ENCODE measurements at places on chromosomes 7 and 10.

- no peak for DNase-seq
Measured at GRCh38 chr7:80916770-80917741, 1.8 kb downstream of the SEMA3C start.

DNA sequence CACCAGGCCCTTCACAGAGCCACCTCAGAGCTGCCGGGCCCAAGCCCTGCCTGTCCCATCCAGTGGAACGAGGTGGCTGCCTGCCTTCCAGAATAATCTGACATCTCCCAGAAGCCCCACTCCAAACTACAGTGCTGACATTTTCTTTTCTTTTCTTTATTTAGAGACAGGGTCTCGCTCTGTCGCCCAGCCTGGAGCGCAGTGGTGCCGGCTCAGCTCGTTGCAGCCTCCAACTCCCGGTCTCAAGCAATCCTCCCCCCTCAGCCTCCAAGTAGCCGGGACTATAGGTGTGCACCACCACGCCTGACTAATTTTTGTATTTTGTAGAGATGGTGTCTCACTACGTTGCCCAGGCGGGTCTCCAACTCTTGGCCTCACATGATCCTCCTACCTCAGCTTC is 346 bp downstream of the TMEM270 start:
- DNase-seq: no peak

- no peak for DNase-seq
Measured at GRCh38 chr7:29853789-29854188, 47.5 kb downstream of the WIPF3 start.

DNA sequence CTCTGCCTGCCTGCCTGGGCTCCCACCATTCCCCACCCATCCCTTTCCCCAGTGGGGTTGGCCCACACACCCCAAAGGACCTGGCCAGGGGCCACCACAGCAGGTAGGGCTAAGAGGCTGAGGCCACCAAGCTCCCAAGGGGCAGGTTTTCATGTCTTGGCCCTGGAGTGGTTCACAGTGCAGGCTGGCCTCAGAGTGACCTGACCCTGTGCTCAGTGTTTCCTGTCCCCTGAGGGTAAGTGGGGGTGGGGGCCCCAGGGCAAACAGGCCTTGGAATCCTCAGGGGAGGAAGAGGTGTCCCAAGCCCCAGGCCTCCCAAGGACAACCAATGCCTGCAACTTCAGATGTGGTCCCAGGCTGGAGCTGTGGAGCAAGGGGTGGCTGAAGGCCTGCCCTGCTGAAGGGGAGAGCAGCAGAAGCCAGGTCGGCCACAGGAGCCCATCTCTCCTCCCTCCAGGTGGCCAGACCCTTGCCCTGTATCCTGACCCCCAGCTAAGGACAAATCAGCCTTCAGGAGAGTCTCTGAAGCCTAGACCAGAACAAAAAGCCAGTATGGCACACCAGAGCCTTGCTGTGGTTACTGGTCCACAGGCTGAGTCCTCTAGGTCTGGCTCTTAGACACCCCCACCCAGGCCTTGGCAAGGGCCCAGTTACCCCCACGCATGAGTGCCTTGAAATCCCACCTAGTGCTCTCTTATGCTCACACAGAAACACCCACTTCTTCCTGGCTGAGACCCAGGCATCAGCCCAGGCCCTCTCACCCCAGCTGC is 27.6 kb downstream of the POLL start:
- no peak for DNase-seq

GRCh38 chr10:59724098-59724938 is 14.7 kb upstream of the SLC16A9 start:
- DNase-seq: no peak

- no peak for DNase-seq
Measured at GRCh38 chr10:6195846-6196245, 6.9 kb upstream of the PFKFB3 start.

DNA sequence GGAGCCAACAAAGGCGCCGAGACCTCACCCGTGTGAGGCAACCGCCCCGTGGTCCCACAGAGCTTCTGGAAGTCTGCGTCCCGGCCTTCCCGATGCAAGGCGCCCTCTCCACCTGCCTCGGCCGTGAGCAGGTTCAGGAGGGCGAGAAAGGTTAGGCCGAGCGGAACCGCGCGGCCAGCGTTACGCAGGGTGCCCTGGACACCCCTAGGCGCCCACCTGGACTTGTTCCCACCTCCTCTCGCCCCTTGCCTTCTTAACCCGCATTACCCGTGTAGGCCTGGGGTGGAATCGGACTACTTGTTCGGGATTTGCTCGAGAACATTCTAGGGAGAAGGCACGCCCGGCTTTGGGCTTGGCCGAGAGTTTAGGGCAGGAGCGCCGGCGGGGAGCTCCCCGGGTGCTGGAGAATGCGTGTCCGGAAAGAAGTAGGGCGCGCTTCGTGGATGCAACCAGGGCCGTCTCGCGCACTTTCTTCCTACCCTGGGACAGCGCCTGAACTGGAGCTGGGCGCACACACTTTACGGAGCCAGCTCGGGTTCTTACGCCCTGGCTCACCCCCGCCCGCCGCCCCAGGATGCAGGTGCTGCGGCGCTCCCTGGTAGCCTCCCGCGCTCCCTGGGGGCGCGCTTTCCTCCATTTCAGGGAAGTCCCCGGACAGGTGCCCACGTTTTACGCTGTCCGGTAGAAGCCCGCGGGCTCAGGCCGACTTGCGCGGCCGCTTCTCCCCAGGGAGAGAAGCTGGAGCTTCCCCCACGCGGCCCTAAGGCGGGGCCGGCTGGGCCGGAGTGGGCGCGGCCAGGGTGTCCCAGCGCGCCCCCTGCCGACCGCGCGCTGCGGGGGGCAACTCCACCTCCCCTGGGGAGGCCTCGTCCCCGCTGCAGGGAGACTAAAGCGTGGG is 74.5 kb downstream of the INSIG1 start:
- DNase-seq: no peak

- DNase-seq: no peak
Measured at GRCh38 chr10:73017955-73018480, 63.4 kb upstream of the PLA2G12B start.

- DNase-seq: no peak
Measured at GRCh38 chr10:21953585-21954057, 49.9 kb downstream of the DNAJC1 start.

DNA sequence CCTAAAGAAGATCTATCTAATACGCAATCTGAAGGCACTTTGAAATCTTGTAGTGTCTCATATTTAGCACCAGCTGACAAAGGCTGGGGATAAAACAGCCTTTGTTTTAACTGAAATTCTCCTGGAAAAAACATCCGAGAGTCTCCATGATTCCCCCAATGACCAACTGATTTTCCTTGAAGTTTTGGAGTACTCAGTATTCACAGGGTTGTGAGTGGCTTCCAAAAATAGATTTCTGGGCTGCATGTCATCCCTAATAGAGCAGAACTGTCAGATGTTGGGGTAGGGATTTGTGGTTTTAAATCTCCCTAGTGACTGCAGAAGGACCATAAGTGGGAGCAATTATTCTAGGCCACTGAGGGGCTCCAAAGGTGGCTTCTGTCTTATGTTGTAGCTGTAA is 206.4 kb downstream of the TAX1BP1 start:
- no peak for DNase-seq

- no peak for DNase-seq
Measured at GRCh38 chr10:1241973-1242935, 186.1 kb downstream of the WDR37 start.

GRCh38 chr10:97713339-97713825 is at the start of gene MARVELD1:
MARVELD1 (plus strand) TSS chr10:97713730; CDS start chr10:97713877, 147 bp downstream.
- DNase-seq: no peak

DNA sequence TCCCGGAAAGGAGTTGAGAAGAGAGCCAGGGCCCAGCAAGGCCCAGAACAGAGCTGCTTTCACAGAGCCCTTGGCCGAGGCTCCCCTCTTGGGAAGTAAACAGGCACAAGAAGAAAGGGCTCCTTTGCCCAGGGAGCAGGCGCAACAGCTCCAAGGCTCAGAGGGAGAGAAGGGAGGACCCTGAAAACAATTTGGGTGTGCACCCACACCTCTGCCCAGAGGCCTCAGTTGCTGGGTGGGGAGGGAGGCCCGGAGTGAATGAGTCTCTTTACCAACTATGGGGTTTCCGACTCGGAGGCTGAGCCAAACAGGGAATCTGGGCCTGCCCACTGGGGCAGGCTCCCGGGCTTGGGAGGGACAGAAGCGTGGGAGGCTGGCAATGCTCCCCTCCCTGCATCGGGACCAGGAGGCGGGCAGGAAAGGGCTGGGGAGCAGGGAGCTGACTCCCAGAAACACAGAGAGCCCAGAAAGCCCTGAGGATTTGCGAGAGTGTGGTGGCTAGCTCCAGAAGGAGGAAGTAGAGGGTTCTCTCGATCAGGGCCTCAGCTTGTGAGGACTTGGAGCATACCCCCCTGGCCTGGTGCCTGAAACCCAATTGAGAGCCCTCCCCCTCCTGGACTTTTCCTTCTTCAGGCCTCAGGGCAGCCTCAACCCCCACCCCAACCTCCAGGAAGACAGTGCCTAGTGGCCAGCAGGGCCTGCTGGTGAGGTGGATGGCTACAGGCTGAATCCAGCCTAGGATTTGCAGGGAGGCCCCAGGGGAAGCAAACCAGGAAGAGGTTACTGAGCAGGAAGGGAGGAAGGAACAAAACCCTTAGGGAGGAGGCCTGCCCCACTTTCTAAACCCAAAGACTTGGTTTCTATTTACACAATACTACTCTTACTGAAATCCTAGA is 6.2 kb downstream of the C10orf105 start:
- no peak for DNase-seq

- DNase-seq: no peak
Measured at GRCh38 chr7:142832417-142832816, 22.5 kb upstream of the EPHB6 start.

DNA sequence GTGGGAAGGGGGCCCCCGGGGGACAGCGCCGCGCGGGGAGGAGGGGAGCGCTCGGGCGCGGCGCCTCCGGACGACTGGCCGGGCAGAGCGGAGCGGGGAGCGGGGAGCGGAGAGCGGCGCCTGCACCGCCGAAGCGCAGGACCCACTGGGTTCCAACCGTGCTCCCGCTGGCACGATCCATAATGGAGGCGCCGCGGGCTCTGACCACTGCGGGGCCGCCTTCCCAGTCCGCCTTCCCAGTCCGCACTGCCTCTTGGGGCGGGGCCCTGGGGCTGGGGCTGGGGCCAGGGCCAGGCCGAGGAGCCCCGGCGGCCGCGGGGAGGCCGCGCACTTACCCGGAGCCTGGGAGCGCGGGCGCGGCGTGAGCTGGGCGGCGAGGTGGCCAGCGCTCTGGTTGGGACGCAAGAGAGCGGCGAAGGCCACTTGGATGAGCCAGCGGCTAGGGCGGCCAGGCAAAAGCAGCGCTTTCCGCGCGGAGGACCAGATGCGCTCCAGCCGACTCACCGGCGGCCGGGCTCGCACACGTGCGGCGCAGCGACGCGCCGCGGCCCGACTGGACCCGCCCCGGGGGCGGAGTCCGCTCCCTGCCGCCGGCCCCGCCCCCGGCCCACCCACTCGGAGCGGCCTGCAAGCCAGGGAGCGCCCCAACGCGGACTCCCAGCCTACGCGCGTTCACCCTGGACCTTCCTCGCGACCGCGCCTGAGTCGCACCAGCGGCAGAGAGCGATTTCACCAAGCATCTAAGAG is at the start of gene PUS7:
Gene PUS7 (minus strand): TSS at position 555 of the 747 bp plus-strand sequence. CDS start 13,759 bp downstream, outside the sequence.
- DNase-seq: no peak

GRCh38 chr10:20993389-20993788 is 96.3 kb upstream of the NEBL start:
- no peak for DNase-seq

GRCh38 chr10:74047871-74048270 is 50.0 kb downstream of the VCL start:
- DNase-seq: no peak

GRCh38 chr7:95472581-95473161 is 13.1 kb upstream of the ASB4 start:
- no peak for DNase-seq

DNA sequence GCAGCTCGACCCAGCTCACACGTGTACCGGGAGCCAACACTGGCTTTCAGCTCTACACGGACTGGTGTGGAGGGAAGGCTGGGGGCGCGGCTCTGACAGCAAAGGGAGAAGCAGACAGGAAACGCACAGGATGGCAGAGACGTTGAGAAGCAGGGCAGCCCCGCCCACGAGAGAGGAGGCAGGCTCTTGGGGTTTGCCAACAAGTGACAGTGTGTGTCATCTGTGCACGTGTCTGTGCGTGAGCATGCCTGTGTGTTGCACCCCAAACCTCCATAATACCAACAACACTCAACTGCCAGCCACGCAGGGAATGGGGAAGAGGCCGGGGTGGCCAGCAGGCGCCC is 64.4 kb upstream of the PDGFA start:
- no peak for DNase-seq

GRCh38 chr7:26198781-26199169 is 1.8 kb downstream of the HNRNPA2B1 start:
- DNase-seq: no peak

- DNase-seq: no peak
Measured at GRCh38 chr10:34047389-34047788, 712.9 kb upstream of the NRP1 start.

- no peak for DNase-seq
Measured at GRCh38 chr10:62284221-62284620, 15.6 kb upstream of the RTKN2 start.

- DNase-seq: no peak
Measured at GRCh38 chr10:76523791-76524351, 1092.4 kb downstream of the LRMDA start.

- DNase-seq: no peak
Measured at GRCh38 chr7:81871606-81872265, 101.9 kb upstream of the HGF start.

- DNase-seq: no peak
Measured at GRCh38 chr10:21166557-21167287, 269.6 kb upstream of the NEBL start.

- no peak for DNase-seq
Measured at GRCh38 chr10:24791084-24791726, 67.5 kb upstream of the ARHGAP21 start.

DNA sequence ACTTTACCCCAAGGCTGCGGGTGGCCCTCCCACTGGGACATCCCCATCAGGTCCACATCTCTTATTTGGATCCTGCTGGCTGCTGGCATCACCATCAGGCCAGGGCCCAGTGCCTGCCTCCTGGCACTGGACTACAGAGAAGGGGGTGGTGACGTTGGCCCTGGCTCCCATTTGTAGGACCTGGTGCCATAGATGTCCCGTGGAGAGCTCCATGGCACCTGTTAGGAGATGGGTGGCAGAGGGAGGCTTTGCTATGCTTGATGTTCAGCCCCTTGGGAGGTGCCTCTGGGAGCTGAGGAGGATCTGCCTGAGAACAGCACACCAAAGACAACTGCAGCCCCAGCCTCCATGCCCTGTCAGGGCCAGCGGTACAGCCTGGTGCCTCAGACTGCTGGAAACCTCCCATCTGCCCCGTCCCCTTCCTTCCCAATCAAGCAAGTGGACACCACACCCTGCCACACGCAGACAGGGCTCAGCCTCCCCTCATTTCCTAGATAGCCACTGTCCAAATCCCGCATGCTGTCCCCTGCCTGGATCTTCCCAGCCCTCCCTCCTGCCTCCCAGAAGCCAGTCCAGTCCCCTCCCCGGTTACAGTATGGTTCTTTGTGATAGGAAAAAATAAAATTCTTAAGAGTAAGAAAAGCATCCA is 230.0 kb upstream of the GRB10 start:
- no peak for DNase-seq
